ENCODE measurements at places on chromosomes 11 and 22.

- no peak for DNase-seq
Observed at GRCh38 chr22:49853981-49854831, 562 bp downstream of the ZBED4 start.

DNA sequence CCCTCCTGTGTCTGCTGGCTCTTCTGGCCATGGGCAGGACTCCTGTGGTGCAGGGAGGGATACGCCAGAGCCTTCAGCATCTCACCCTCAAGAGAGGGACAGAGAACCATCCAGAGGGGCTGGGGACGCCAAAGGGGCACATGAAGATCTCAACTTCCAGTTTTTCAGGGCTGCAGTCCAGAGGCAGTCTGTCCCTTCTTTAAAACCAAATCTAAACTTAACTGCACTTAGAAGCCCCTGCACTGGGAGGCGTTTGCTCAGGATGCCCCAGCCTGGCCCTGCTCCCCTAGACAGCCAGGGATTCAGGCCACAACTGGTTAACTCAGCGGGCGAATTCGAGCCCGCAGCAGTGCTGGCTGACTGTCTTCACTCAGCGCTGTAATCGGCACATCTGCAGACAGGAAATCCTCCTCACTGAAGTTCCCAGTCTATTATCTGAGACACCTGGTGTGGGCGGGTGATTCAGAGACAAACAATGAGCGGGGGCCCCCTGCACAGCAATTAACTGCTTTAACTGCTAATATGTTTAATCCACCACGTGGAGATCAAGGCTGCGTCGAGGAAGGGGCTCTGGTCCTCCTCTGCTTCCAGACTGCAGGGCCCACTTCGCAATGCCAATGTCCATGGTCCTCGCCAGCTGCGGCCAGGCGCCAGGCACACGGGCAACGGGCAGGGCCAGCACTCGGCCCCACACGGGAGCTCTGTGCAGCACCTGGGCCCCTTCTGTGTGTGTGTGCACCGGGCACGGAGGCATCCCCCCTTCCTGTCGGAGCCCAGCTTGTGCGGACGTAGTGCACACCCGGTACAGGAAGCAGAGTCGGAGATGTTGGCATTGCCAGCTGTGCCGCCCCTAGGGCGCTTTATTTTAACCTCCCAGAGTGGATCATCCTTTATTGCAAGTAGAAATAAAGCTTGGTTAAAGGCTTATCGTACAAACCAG is 36.9 kb upstream of the GNB1L start:
- peak; percentile 64 for DNase-seq

DNA sequence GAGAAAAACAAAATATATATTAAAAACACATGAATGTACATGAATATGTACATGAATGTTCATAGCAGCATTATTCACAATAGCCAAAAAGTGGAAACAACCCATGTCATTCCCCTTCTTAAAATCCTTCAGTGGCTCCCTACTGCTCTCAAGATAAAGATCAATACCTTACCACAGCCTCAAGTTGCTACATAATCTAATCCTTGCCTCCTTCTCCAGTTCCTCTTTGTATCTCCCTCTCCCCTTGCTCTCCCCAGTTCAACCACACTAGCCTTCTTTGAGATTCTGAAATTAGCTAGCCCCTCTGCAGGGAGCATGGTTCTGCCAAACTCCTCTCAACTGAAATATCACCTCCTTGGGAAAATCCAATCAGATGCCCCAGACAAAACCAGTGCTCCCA is 28.1 kb downstream of the MTMR2 start:
- DNase-seq = no peak

DNA sequence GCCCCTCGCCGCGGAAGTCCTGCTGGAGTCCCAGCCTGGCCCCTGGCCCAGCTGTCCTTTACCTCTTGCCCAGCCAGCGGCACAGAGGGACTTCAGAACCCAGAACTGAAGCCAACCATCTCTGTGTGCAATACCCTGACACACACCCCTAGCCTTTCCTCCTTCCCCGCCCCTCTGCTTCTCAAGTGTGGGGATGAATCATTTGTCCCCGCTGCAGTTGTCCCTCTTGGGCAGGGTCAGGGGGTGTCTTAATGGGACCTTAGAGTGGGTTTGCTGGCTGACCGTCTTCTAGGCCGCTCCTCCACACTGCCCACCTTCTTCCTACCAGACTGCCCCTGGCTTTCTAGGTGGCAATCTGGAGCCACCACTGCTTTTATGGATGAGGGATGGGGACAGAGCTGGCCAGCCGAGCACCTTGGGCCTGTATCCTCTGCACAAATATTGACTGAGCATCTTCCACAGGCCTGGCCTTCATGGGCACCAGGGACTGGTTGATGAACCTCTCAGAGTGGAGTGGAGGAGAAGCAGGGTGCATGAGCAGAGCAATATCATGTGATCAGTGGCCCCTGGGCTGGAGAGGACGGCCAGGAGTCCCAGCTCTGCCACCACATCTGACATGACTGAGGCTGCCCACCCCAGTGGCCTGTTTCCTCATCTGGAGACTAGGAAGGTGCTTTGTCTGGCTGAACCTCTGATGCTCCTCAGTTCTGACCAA is 668 bp upstream of the CHST1 start:
- DNase-seq = no peak

DNA sequence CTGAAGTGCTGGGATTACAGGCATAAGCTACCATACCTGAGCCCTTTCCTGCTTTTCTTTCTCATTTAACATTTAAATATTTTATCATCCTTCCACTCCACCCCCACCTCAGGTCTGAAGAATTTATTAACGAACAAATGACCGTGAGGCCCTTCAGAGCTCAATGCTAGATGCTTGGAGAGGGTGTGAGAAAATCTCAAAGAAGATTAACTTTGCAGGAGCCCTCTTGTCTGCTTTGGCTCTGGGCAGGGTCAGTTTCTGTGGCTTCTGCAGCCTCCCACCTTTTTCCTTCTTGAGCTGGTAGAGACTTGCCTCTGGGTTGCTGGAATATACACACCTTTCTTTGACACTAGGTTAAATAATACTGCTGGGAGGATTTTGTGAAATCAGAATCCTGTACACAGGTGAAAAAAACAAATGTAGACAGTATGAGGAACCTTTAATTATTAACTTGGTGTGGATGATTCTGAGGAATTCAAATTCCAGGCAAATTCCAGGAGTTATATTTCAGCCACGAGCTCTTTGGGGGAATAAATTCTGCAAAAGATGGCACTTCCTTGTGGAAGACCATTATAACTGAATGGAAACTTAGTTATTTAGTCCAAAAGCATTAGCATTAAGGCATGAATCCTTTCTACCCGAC is 3.4 kb upstream of the ZBTB44 start:
- no peak for DNase-seq

DNA sequence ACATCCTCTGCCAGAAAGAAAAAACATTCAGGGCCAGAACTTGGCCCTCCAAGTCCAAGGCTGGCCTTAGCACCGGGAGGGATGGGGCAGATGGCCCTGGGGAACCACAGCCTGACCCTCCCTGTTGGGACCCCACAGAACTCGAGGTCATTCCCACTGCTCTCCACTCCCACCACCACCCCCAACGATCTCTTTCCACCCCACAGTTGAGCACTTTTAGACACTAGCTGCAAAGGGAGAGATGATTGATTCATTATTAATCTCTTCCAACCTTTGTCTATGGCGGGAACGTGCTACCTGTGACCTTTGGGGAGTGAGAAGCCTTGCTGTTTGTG is 869.7 kb downstream of the BRD1 start:
- no peak for DNase-seq

GRCh38 chr22:46058591-46059519 is 81.9 kb upstream of the WNT7B start:
- DNase-seq = no peak

- peak; percentile 38 for DNase-seq
Observed at GRCh38 chr22:45009606-45010531, at the start of gene PHF21B. TSS of gene PHF21B (minus strand) at chr22:45010005. CDS start at chr22:45009549, 456 bp downstream.

DNA sequence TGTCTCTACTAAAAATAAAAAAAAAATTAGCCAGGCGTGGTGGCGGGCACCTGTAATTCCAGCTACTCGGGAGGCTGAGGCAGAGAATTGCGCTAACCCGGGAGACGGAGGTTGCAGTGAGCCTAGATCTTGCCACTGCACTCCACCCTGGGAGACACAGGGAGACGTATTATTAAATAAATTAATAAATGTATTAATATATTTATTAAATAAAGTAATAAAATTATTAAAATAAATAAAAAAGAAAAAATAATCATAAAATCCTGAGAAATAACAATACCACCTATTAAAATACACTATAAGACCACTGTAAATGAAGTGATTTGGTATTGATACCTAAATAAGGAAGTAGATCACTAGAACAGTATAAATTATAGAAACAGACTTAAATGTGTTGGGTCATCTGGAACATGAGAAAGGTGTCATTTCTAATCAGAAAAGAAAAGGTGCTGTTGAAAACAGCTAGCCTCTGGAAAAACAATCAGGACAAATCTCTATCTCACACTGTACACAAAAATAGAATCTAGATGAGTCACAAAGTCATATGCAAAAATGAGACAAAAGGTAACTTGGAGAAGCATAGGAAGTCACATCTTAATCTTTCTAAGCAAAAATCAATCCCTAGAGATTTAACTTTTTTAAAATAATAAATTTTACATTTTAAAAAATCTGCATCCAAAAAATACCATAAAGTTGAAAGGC is 43.2 kb upstream of the UBASH3B start:
- no peak for DNase-seq

- no peak for DNase-seq
Observed at GRCh38 chr11:35372565-35373283, 46.6 kb downstream of the SLC1A2 start.

- DNase-seq = no peak
Observed at GRCh38 chr22:23845265-23846080, 6.7 kb upstream of the DERL3 start.

DNA sequence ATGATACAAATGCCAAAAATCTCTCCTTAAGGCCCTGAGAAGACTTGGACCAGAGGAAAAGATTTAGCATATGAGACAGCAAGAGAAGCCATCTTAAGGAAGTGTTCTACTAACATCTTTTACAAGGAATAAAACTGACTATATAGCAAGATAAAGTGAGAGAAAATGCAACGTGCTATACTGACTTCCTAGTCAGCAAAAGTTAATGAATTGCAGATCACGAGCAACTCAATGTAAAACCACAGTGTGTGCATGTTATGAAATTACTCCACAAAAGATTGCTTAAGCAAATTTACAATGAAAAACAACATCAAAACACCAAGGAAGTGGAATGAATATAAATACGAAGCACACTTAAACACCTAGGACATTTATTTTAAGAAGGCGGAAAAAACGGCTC is 187.5 kb downstream of the CADM1 start:
- no peak for DNase-seq

GRCh38 chr11:65436412-65437032 is 13.9 kb downstream of the NEAT1 start:
- no peak for DNase-seq

- peak; percentile 2 for DNase-seq
Observed at GRCh38 chr11:80155412-80156017, 714.7 kb upstream of the TENM4 start.

DNA sequence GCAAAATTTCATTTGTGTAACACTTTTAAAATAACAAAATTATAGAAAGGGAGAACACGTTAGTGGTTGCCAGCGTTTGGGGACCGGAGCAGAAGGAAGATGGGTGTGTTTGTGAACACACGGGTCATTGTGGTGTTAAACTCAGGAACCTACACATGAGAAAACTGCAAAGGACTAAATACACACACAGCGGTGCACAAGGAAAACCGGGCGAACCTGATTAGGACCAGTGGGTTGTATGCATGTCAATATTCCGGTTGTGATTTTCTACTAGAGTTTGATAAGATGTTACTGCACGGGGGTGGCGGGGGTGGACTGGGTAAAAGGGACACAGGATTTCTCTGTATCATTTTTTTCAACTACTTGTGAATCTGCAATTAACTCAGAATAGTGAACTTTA is 351.2 kb downstream of the OPCML start:
- DNase-seq = no peak

- DNase-seq = peak; percentile 41
Observed at GRCh38 chr11:113906038-113906437, 1.4 kb downstream of the HTR3B start.

GRCh38 chr22:31141551-31141950 is 1.2 kb upstream of the PLA2G3 start:
- no peak for DNase-seq
